ENCODE measurements at places on chromosomes 11 and 22.

- no peak for DNase-seq
Observed at GRCh38 chr11:61773356-61773755, 19.0 kb downstream of the TMEM258 start.

DNA sequence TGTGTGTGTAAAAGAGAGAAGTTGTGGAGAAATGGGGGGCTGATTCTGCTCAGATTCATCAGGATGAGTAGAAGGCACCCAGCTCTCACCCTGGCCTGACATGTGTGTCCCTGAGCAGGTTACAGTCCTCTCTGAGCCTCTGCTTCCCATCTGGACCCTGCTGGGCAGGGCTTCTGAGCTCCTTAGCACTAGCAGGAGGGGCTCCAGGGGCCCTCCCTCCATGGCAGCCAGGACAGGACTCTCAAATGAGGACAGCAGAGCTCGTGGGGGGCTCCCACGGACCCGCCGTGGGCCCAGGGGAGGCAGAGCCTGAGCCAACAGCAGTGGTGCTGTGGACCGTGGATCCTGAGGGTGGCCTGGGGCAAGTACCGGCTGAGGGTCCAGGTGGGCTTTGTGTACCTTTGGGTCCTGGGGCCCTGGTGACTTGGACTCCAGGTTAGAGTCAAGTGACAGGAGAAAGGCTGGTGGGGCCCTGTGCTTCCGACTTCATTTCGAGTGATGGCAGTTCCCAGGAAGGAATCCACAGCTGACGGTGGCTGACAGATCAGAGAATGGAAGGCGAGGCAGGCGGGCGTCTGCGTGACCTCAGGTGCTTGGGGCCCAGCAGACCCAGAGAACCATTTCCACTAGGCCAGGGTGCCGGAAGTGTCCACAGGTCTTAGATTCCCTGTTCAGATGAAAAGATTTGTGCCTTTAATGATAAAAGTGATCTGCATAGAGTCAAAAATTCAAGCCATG lies 21.9 kb downstream of the NEAT1 start:
- no peak for DNase-seq

DNA sequence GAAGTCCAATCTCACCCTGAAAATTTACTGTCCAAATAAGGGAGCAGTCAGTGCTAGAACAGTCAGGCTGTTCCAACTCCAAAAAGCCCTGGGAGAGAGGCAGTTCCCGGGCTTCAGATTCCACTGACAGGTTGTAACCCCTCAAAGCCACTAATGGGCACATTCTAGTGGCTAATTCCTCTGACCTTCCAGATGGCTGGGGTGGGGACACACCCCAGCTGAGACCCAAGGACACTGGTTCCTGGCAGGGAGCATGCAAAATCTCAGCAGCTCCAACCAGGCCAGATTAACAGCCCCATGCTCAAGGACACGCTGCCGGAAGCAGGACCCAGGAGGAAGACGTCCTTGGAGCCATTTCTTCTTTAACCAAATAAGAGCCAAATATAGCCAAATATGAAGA lies 92.7 kb downstream of the RPL27A start:
- no peak for DNase-seq

DNA sequence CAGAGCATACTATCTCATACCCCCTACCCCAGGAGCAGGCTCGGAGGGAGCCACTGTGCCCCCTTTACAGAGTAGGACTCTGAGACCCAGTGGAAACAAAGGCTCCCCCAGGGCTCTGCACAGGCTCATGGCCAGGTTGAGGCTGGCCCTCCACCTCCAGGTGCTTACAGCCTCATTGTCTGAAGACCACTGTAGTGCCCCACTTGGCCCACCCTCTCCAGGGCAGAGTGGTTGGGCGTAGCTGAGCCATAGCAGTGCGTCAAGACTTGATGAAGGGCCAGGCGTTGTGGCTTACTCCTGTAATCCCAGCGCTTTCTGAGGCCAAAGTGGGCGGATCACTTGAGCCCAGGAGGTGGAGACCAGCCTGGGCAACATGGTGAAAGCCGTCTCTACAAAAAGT lies 1.7 kb downstream of the ANKRD13D start:
- DNase-seq: no peak

- no peak for DNase-seq
Observed at GRCh38 chr11:119110439-119110838, 3.3 kb downstream of the C2CD2L start.

DNA sequence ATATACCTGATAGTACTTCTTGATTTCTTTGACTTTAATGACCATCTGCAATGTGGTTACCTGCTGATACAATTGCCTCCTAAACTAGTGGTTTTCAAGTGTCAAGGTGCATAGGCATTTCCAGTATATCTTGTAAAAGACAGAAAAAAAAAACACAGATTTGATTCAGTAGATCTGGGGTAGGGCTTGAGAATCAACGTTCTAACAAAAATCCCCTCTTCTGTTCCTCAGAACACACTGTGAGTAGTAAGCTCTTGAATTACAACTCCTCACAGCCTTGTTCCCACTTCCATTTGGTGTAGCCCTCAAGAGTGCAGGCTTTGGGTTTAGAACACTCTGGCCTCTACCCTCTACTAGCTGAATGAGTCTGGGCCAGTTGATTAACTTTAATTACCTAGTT lies 78.0 kb upstream of the CTSC start:
- no peak for DNase-seq

- DNase-seq: peak; percentile 70
Observed at GRCh38 chr11:102666331-102666957, 39.1 kb downstream of the MMP27 start.

DNA sequence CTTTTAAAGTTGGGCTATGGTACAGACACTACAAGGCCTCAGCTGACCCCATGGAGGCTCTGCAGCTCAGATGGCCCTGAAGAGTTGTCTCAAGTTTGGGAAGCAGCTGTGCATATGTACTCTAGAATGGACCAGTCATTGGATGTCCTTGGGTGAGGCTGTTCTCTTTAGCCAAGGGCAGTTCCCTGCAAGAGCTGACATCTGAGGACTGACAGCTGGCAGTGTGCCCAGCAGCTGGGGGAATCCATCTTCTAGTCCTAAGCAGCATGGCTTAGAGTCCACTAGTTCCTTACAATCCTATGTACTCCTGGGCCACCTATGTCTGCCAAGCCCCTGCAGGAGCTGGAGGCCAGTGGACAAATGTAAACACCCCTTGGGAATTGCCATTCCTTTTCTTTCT lies 76.5 kb downstream of the C11orf91 start:
- no peak for DNase-seq

- DNase-seq: no peak
Observed at GRCh38 chr11:86179646-86180064, 64.9 kb upstream of the EED start.

DNA sequence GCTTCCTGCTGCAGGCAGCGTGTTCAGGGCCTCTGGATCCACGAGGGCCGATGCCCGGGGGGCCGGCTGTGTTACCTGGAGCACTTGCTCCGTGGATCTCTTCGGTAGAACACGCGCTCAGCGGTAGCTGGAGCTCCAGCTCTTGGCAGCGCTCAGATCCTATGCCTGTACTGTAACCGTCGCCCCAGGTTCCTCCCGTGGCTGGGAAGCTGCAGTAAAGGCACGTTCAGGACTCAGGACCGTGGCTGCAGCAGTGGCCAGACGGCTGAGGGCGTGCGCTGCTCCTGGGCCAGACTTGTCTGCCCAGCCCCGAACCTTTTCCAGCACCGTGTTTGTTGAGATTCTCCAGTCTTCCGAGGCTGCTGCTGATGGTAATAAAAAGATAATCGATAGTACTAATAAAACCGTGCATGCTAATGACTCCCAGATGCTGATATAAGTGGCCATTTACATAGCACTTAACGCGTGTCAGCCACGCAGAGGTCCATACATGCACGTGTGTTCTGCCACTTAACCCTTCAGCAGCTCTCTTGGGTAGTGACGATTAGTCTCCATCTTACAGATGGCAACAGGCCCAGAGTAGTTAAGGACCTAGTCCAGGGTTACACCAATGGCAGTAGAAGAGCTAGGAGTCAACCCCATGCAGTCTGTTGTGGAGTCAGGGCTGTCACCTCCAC lies 1.4 kb downstream of the MOV10L1 start:
- DNase-seq: no peak

- DNase-seq: peak; percentile 85
Observed at GRCh38 chr11:75689863-75690609, 21.2 kb upstream of the MAP6 start.

DNA sequence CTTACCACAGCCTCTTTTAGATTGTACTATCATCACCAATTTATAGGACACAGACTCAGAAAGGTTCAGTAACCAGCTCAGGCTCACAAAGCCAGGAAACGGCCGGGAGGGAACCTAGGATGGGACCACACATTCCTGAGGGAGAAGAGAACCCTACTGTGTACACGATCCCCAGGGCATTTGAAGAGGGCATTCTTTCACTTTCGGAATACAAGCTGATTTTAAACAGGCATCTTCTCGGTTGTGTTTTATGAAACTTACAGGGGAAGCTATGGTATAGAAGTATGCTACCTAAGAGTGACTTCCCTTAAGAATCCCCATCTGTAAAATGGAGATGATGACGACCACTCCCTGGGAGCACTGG lies 19.0 kb downstream of the SMCO4 start:
- no peak for DNase-seq

DNA sequence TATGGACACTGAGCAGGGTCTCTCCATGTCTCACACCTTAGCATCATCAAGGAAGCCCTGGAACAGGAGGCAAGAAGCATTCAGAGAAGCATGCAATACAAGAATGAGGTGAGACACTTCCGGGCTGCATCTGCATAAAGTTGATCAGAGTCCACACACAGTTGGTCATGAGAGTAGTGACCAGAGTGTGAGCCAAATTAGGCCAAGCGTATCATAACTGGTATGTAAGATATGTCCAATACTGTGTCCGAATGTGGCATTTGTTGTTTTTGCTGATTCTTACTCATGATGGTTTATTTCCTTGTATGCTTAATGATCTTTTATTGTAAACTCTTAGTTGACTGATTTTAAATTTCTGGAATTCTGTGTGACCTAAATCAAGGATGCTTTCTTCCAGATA lies 315.7 kb downstream of the INSC start:
- no peak for DNase-seq

- no peak for DNase-seq
Observed at GRCh38 chr11:1779806-1780699, 16.3 kb upstream of the CTSD start.

GRCh38 chr11:46265764-46266163 lies 11.7 kb upstream of the CREB3L1 start:
- DNase-seq: no peak

DNA sequence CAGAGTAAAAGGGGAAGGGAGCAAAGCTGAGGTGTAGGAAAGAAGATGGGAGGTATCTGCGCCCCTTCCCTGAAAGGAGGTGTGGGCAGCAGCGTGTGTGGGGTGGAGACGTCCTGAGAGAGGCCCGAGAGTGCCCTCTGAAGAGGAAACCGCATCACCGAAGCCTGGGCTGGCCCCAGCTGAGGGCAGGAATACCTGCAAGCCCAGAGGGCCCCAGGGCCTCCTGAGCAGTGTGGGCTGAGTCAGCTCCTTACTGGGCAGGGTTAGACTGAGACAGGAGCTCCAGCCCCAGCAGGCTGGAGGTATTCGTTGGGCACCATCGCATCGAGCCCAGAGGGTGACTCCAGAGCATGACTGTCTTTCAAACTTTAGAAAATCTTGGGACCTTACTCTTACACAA lies 534.0 kb upstream of the B3GAT1 start:
- DNase-seq: no peak

DNA sequence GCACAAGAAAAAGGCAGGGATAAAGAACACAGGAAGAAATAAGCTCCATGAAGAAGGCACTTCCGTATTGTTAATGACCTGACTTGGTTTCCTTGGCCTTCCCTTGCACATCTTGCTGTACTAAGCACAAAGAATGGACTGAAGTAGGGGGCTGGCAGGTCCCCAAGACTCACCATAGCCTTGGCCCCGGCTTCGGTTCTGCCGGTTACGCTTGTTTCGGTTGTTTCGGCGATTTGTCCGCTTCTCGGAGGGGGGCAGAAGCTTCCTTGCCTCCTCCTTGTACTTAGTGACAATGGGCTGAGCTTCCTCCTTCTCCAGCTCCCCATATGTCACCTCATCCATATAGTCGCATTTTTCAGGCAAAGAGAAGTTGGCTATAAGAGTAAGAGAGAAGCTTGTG lies 9.3 kb downstream of the GNG3 start:
- no peak for DNase-seq

DNA sequence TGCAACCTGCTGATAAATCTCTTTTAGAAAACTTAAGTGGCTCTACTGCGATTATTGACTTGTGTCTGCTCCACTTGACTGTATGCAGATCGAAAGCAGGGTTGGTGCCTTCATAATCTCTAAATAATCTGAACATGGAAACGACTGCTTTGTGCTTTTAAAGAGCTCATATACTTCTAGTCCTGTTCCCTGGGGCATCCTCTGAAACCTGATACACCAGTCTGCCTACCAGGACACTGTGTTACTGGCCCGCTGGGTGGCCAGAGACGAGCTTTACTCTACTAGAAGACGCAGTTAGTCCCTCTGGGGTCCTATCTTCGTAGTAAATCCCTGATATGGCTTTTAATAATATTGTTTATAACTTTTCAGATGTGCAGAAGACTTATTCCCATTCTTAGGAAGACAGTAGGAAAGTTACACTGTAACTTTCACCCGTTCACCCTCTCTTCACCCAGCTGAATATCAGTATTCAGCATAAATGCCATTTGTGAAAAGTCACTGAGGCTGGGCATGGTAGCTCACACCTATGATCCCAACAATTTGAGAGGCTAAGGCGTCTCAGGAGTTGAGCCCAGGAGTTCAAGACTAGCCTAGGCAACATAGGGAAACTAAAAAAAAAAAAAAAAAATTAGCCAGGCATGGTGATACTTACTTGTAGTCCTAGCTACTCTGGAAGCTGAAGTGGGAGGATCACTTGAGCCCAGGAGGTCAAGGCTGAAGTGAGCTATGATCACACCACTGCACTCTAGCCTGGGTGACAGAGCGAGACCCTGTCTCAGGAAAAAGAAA lies 9.0 kb upstream of the HTR3B start:
- DNase-seq: no peak

- no peak for DNase-seq
Observed at GRCh38 chr11:88521399-88521798, 183.9 kb upstream of the CTSC start.

GRCh38 chr11:128926437-128927107 lies 16.1 kb downstream of the TP53AIP1 start:
- DNase-seq: no peak

- DNase-seq: no peak
Observed at GRCh38 chr11:25483915-25484635, 847.9 kb upstream of the ANO3 start.

Data from suppressor macrophage treated with lipopolysaccharide for 4 hours (primary cell).